MG63 (cell line): ENCODE measurements at places on chromosomes 13 and 19. TPM values are rescaled to one million over a fixed set of nuclear protein-coding genes. Genes with fewer than 3 reads are reported as not detected.

DNA sequence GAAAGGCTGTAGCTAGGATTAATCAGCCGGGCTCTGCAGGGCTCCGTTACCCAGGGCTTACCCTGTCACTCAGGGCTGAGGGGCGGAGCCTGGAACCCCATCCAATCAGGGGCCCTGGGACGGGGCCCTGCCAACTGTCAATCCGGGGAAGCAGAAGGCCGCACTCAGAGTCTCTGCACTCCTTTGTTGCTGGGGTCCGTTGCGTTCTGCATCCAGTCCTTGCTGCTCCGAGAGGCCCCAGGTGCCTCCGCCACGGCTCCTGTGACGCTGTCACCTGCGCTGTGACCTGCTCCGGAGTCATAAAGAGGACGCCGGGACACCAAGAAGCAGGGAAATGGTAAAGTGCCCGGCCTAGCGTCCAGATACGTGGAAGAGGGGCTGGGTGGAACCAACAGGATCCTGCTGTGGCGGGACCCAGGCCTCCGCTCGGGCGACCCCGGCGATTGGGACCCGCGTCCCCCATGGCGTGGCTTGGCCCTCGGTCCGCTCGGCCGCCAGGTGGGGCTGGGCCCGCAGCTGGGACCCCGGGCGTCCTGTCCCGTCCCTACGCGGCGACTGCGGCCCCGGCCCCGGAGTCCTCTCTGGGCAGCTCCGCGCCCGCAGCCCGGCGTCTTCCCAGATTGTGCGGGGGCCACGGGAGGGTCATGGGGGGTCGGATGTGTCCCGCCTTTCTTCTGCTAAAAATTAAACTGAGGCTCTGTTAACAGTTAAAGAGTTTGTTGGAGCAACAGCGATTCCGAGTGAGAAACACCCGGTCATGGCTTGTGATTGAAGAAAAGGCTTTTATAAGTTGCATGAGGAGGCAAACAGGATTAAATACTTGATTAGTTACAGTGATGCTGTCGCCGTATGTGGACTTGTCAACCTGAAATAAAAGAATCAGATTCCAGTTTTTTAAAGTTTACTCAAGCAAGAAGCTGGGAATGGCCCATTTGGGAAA, at the start of gene ZNF491:
TSS of gene ZNF491 (plus strand) at position 133 of the 940 bp plus-strand sequence. CDS start 7,431 bp downstream, outside the sequence.
- peak; percentile 54 for DNase-seq

- no peak for DNase-seq
These were observed 19.1 kb downstream of the KLF5 start for GRCh38 chr13:73077865-73078264.

GRCh38 chr13:107379407-107380155, 811.6 kb upstream of the ARGLU1 start:
- DNase-seq: no peak

GRCh38 chr13:113407103-113407530, 43.2 kb upstream of the GRTP1 start:
- no peak for DNase-seq

GRCh38 chr13:98462241-98462882, 114.5 kb downstream of the STK24 start:
- no peak for DNase-seq

GRCh38 chr19:51571599-51571998, 516 bp downstream of the ZNF175 start:
- no peak for DNase-seq

DNA sequence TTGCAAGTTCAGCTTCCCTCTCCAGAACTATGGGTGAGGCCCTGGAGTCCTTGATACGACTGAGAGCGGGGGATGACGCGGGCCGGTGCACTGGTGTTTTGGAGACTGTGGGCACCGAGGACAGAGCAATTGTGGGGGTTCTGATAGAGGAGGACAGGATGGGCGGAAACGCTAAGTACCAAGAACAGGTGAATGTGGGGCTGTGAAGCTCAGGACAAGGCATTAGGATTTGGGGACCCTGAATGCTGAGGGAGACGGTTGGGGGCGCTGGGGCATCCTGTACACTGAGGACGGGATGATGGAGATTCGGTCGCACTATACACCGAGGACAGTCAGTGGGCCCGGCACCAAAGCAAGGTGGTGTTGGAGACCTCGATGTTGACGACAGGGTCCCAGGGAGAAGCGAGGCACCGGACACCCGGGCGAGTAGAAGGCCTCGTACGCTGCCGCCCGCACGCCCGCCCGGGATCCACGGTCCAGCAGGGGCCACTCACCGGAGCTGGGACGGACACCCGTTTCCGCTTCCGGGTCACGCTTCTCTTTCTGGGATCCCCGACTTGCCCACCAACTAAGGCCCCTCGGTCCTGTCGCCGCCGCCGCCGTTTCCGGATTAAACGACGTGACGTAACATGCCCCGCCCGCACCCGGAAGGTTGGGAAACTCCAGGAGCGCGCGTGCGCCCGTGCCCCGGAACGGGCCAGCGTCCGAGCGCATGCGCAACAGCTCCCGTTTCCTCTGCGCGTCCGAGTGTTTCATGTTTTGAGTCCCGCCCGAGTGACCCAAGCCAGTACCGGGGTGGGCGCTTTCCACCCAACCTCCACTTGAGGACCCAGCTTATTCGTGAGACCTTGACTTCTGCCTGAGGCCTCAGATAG, at the start of gene CHMP2A:
TSS of gene CHMP2A (minus strand) at position 612 of the 875 bp plus-strand sequence. CDS start 893 bp downstream, outside the sequence.
- DNase-seq: peak; percentile 93

- DNase-seq: no peak
These were observed 23.4 kb downstream of the PCCA start for GRCh38 chr13:100112186-100112838.

GRCh38 chr13:48296528-48296927, 7.0 kb upstream of the RB1 start:
- no peak for DNase-seq

GRCh38 chr19:47601180-47601904, 7.6 kb upstream of the BICRA start:
- no peak for DNase-seq

DNA sequence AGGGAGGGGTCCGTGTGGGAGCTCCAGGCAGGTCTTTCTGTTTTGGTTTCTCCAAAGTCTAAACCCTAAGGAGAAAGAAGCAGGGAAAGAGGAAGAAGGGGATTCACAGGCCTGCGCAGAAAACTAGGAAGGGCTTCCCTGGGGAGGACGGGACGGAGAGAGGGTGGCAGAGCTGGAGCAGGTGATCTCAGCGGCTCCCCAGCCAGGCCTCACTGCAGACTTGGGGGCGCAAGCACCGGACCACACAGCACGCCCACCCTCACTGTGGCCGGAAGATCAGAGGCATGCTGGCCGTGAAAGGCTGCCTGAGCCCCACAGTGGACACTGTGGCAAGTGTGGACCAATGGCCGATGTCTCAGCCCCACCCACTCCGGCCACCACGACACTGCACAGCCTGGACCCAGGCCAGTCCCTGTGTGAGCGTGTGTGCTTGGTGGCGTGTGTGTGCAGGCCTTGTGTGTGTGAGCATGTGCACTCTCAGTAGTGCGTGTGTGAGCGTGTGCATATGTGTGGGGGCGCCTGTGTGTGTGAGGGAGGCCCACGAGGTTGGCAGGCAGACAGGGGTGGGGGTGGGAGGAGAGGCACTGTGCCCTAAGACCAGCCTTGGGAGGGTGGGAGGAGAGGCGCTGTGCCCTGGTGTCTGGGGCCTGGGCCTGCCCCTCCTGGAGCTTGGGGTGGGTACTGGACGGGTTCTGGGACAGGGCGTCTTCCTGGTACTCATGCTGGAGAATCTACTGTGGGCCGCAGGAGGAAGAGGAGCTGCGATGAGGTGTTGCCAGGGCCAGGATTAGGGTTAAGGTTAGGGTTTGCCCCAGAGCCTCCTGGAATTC, 15.4 kb upstream of the TMEM255B start:
- no peak for DNase-seq

DNA sequence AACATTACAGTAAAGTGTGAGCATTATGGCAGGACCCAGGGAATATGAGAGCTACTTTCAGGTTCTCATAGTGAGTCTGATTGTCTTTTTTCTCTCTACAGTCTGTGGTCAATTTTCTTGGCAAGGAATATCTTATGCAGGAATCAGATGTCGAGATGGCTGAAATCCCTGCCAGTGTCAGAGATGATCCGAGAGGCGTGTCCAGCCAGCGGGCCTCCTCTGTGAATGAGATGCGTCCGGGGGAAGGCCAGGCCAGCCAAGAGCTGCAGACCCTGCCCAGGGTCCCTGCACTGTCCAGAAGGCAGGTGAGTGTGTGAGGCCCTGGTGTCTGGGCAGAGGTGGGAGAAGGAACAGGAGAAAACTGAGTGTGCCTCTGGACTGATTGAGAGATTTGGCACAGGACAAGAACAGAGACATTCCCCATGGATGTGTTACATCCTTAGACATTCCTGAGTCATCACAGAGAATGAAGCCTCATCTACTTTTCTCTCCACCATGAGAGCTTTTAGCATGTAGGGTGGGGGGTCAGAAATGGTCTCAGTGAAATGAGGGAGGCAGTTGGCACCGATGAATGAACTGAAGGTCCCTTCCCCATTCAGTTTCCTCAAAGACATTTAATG, 27.3 kb upstream of the EDDM13 start:
- peak; percentile 30 for DNase-seq

GRCh38 chr19:47280183-47280797, 5.6 kb downstream of the INAFM1 start:
- peak; percentile 28 for DNase-seq

GRCh38 chr13:20544201-20544923, 18.7 kb upstream of the CRYL1 start:
- no peak for DNase-seq

SMIM7 gene
- total RNA-seq: 89.0 and 111 TPM in 2 replicates

GSK3A gene
- total RNA-seq: 24.1 and 27.3 TPM in 2 replicates

KEAP1 gene
- 172 and 247 TPM in 2 replicates for total RNA-seq

CPT1C gene
- not detected in 2 replicates for total RNA-seq

ZNF540 gene
- total RNA-seq: 0.12 TPM in 1 of 2 replicates, not detected in the other

AMER2 gene
- total RNA-seq: not detected in 2 replicates

APOC4 gene
- not detected in 2 replicates for total RNA-seq

MAB21L1 gene
- 0.36 TPM in 1 of 2 replicates, not detected in the other for total RNA-seq

PCP2 gene
- total RNA-seq: not detected in 2 replicates
